Calu3 (cell line): ENCODE measurements at places on chromosomes 1 and 21. TPM values are rescaled to one million over a fixed set of nuclear protein-coding genes. Genes with fewer than 3 reads are reported as not detected.

DNA sequence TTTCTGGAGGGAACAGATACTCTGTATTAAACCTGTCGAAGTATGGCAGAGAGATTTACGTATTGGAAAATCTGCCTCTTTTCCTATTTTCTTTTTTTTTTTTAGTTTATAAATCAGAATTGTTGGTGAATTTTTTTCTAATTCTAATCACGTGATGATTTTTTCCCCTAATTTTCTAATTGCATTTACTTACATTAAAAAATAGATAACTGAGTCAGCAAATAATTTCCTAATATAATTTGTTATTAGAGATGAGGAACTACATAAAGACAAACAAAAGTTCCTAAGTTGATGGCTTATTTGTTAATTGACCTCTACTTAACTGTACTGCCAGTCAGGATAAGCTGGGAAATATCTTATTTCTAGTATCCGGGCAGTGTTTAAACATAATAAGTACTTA, 34.6 kb downstream of the SNX7 start:
- no peak for DNase-seq
- H3K36me3 ChIP-seq: peaks cover 4% of the 10 kb centered on the region
- H3K27ac ChIP-seq: no peak overlapping the region
- no peak overlapping the region for H3K4me3 ChIP-seq

The SETDB1 gene
- 64.9 and 70.6 TPM in 2 replicates for total RNA-seq

DNA sequence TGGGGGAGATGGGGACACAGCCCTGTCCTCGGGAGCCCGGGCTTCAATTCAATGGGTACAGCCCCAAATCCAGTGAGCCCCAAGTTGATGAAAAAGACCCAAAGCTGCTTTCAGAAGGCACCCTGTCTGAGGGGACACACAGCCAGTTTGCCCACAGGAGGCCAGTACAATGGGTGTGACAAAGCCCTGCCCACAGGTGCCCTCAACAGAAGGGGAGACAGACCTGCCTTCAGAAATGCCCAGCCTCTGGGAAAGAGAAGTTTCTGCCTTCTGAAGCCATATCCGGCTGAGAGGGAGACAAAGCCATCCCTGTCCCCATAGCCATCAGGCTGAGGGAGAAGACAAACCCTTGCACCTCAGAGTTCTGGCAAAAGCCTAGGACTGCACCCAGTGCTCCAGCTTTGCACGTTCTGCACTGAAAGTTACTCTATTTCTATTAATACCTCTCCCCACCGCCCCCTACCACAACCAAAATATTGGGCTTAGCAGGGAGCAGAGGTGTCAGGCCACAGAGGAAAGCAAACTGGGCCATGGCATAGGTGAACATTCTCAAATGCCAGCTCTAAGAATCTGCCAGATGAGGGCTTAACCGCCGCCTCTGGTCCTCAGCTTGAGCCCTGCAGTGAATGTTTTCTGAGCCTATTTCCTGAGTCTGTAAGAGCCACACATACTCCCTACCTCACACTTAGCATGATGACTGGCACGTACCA, 18.0 kb upstream of the PTAFR start:
- H3K4me1 ChIP-seq: peaks cover 31% of the 10 kb centered on the region
- no peak overlapping the region for H3K27ac ChIP-seq
- DNase-seq: no peak
- no peaks in the 10 kb centered on the region for H3K27me3 ChIP-seq
- no peak overlapping the region for H3K4me3 ChIP-seq

GRCh38 chr1:975896-976683, 5.8 kb downstream of the PERM1 start:
- H3K36me3 ChIP-seq: peaks cover 30% of the 10 kb centered on the region
- DNase-seq: peak; percentile 87
- peaks cover 13% of the 10 kb centered on the region for H3K27me3 ChIP-seq
- peak overlapping the region; percentile 66 for H3K4me3 ChIP-seq
- peaks cover 18% of the 10 kb centered on the region for H3K4me1 ChIP-seq

- no peak overlapping the region for H3K27ac ChIP-seq
- no peaks in the 10 kb centered on the region for H3K4me1 ChIP-seq
- H3K27me3 ChIP-seq: no peaks in the 10 kb centered on the region
- no peaks in the 10 kb centered on the region for H3K36me3 ChIP-seq
- no peak for DNase-seq
These were observed 196.8 kb downstream of the PTBP2 start for GRCh38 chr1:96918406-96918805.
